ENCODE measurements at places on chromosomes 7 and 10. TPM values are rescaled to one million over a fixed set of nuclear protein-coding genes. Genes with fewer than 3 reads are reported as not detected.

Gene HGF
- total RNA-seq = not detected

Gene CYP26C1
- 0.23 TPM for total RNA-seq

Gene FAM25G
- not detected for total RNA-seq

Gene SRI
- 114 TPM for total RNA-seq

Gene CHAT
- total RNA-seq = not detected

Gene ELMO1
- 7.3 TPM for total RNA-seq

Gene PLXDC2
- total RNA-seq = 0.06 TPM
